ENCODE measurements at places on chromosomes 3 and 15.
A peak's percentile ranks its signal among the peaks of the same experiment; 100 is the strongest.

DNA sequence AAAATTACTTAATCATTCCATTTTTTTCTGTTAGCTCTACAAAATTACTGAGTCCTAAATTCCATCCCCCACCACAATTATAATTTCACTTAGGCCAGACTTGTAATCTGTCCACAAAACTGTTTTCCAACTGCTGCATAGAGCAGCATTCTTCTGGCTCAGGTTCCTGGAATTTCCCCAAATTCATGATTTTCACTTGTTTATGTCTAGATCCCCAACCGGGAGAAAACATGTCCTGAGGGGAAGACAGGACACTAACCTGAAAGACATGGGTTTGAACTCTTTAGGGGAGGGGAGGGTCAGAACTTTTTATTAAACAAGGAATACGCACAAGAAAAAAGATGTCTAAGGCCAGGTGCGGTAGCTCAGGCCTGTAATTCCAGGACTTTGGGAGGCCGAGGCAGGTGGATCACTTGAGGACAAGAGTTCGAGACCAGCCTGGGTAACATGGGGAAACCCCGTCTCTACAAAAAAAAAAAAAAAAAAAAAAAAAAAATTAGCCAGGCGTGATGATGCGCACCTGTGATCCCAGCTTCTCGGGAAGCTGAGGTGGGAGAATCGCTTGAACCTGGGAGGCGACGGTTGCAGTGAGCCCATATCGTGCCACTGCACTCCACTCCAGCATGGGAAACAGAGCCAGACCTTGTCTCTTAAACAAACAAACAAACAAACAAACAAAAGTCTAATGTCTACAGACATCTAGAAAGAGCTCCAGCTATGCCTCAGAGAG lies 1.5 kb downstream of the ETFA start:
- DNase-seq: no peak

DNA sequence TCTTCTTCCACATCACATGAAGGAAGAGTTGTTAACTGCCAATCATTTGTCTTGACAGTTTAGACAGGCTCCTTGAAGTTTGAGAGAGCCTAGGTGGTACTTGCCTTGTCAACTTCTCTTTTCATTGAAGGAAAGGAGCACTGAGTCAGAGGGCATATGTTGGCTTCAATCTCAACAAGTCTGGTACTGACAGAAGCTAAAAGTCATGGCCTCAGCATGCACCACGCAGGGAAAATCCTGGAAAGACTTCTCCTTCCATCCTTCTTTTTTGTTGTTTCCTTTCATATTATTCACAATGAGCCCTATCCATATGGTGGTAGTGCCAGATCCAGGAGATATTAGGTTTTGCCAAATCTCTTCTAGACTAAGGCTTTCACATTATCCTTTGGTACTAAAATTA lies 1272.5 kb downstream of the ROBO1 start:
- no peak for DNase-seq

- DNase-seq: no peak
Observed at GRCh38 chr3:66497288-66497984, 3.4 kb downstream of the LRIG1 start.

DNA sequence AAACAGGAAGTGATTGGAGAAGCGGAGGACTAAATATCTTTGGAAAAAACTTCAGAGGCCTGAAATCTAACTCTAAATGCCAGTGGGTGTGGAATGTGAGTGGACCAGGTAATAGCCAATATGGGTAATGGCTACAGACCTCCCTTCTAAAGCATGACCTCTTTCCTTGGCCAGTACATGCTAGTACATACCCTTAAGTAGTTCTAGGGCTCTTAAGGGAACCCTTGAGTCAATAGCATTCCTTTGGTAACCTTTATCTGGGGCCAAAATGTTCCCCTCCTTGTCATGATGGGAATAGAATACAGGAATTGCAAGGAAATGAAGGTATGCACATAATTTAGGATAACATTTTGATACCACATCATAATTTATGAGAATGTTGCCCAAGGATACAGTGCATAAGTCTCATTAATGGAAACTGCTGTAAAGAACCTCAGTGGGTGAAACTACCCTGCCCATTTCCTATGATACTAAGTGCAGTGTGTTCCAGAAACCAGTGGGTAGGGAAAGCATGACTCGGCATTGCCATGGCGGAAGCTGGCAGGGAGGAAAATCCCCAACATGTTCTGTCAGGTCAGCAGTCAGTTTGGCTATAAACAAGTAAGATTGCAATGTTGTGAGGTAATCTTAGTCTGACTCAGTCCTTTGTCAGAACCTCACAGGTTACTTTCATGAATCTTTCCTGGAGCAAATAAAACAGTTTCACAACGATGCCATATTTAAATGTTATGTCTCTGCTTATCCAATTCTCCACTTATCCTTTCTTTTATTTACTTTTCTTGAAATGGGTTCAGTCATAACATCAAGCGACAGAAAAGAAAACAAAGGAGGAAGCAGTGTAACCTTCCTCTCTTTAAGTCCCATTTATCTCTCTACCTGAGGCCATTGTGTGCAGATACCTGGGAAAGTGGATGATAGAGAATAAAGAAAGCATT lies 23.5 kb upstream of the RAP2B start:
- DNase-seq: peak; percentile 90

DNA sequence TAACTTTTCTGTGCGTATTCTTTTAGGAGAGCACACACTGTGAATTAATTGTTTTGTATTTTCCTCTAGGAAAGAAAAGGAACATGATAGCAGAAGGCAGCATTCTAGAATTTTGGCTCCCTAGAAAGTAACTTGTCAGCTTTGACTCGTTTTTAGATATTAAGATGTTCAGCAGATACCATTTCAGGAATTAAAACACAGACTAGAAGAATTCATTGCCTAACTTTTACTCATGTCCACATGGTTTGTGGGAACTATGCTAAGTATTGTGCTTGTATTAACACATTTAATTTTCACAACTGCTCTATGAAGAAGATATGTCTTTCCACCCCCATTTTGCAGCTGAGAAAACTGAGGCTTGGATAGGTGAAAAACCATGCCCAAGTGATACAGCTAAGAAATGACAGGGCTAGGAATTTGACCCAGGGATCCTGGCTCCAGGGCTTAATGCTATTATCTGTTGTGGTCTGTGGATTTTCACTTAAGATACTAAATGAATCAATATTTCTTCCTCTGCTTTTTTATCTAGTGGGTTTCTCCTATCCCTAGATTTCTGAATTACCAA lies 128.8 kb downstream of the MITF start:
- DNase-seq: no peak

DNA sequence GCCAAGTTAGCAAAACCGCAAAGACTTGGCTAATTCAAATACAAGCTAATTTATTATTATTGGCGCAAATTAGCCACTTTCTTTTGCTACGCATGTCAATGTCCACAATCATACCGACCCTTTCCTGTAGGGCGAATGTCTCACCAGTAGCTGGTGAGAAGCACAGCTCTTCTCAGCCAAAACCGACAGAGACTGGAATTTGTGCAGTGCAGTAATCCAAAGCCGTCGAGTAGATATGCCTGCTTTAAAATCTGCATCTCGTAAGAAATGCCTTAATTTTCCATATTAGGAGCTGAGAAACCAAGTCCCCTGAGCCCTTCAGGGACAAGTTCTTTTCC lies 614 bp upstream of the MINDY2 start:
- DNase-seq: peak; percentile 13

All from activated CD4-positive, alpha-beta T cell treated with anti-CD3 and anti-CD28 coated beads, Interleukin-2, Interleukin-4, amounts not matched to agents 100 ng/mL and 50 ng/mL, durations not matched to agents 16 hours and 8 hours (primary cell).